Sigmoid colon (tissue), 7 donors: ENCODE measurements at places on chromosomes 12 and 14. TPM values are rescaled to one million over a fixed set of nuclear protein-coding genes. Genes with fewer than 3 reads are reported as not detected.

Gene KRT73
- not detected for total RNA-seq

Gene FSCB
- not detected for total RNA-seq

Gene GPRC5D
- total RNA-seq, result not detected

Gene GLRX5
- total RNA-seq, result 61.4 TPM

Gene B4GALNT3
- 0.36 TPM for total RNA-seq

Gene SYT10
- 6.4 TPM for total RNA-seq

Gene MAP1LC3B2
- 1.1 TPM for total RNA-seq

Gene ZFHX2
- total RNA-seq, result 1.9 TPM

Gene TAS2R14
- total RNA-seq, result 5.6 TPM

Gene TRIM9
- total RNA-seq, result 13.5 TPM

Gene CHST11
- total RNA-seq, result 10.0 TPM

Gene MVK
- total RNA-seq, result 14.8 TPM

Gene KRT77
- not detected for total RNA-seq

Gene STON2
- 13.9 TPM for total RNA-seq

Gene HOTAIR
- total RNA-seq, result not detected

Gene NEUROD4
- total RNA-seq, result not detected

Gene AQP2
- not detected for total RNA-seq

Gene NR2C1
- total RNA-seq, result 69.4 TPM

Gene CLMN
- 3.5 TPM for total RNA-seq

Gene GZMH
- total RNA-seq, result not detected

Gene C1QL4
- total RNA-seq, result not detected

Gene CLECL1
- total RNA-seq, result not detected

Gene TEAD4
- 5.0 TPM for total RNA-seq

Gene PALS1
- total RNA-seq, result 23.2 TPM

Gene SMCO2
- not detected for total RNA-seq

Gene DAZAP2
- 235 TPM for total RNA-seq

Gene TAS2R7
- not detected for total RNA-seq

Gene CLEC1B
- total RNA-seq, result not detected

Gene PARPBP
- total RNA-seq, result 1.8 TPM

Gene FIGNL2
- total RNA-seq, result not detected

Gene ACAD10
- total RNA-seq, result 23.5 TPM

Gene PRIMA1
- 5.3 TPM for total RNA-seq

Gene KRT78
- total RNA-seq, result not detected

Gene DNAI7
- 0.36 TPM for total RNA-seq

Gene CLEC2A
- total RNA-seq, result not detected

Gene CDC42BPB
- 58.5 TPM for total RNA-seq

Gene CCDC196
- total RNA-seq, result not detected

Gene SDR9C7
- 0.55 TPM for total RNA-seq

Gene ADCY4
- total RNA-seq, result 8.1 TPM

Gene ETFBKMT
- 2.5 TPM for total RNA-seq

Gene HNF1A
- total RNA-seq, result not detected

Gene LACRT
- total RNA-seq, result not detected

Gene EFS
- 19.9 TPM for total RNA-seq

Gene IQSEC3
- total RNA-seq, result 2.2 TPM

Gene ARHGDIB
- 71.4 TPM for total RNA-seq

Gene ALDH1L2
- total RNA-seq, result 4.6 TPM

Gene ERP27
- not detected for total RNA-seq

Gene MGAT4C
- 0.54 TPM for total RNA-seq
